Stimulated activated CD4-positive, alpha-beta T cell treated with anti-CD3 and anti-CD28 coated beads, TNF-alpha, amount 100 ng/mL, for 1 hour (primary cell): ENCODE measurements at places on chromosomes 7 and 10.

GRCh38 chr10:98899018-98899417 lies 336.6 kb downstream of the HPSE2 start:
- no peak for DNase-seq

DNA sequence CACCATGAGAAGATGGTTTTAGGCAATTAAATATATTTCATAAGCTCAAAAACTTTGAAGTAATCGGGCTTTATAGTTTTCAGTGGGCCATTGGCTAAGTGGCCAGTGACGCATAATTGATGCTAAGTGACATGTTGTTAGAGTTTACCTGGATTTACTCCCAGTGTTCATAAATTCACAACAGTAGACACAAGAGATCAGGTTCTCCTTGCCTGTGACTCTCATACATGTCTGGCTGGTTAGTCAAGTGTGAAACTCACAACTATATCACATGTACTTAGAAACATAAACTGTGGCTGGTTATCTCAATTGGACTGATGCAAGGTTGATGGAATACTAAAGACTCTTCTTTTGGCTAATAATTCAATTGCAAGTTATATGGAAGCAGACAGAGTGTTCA lies 26.2 kb downstream of the ASB15 start:
- no peak for DNase-seq

DNA sequence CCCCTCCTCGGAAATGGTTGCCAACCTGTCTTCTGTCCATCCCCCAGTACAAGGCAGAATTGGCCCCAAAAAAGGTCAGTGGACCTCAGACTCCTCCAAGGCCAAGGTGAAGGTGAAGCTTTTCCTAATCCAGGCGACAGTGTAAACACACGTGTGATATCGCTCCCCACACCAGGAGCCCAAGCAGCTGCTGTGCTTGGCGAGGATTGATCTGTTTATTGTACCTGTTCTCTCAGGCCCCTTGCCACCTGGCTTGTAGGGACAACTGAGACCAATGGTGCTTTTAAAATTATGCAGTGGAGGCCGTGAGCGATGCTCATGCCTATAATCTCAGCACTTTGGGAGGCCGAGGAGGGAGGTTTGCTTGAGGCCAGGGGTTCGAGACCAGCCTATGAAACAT lies 66.1 kb upstream of the GTF2IRD1 start:
- DNase-seq = no peak

DNA sequence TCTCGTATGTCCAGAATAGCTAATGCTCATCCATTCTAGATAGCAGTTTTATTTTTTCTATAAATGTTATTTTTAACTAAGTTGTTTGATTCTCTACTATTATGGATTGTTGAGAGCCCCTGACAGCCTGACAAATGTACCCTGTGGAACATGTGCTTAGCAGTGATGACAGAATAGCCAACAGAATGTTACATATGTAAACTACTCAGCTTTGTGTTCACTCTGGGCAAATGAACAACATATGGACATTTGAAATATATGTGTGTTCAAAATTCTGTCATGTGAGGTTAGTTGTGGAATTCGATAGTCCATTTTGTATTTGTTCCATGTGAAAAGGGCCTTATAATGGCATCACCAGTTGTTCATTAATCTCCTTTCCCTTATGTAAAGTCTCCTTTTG lies 199.7 kb downstream of the EXOC4 start:
- DNase-seq = no peak

GRCh38 chr10:101358706-101359300 lies 4.8 kb downstream of the BTRC start:
- no peak for DNase-seq

GRCh38 chr7:128409596-128410450 lies at the start of gene IMPDH1:
Gene IMPDH1 (minus strand): TSS chr7:128409982. CDS start chr7:128409901, 81 bp downstream.
- peak; percentile 91 for DNase-seq

DNA sequence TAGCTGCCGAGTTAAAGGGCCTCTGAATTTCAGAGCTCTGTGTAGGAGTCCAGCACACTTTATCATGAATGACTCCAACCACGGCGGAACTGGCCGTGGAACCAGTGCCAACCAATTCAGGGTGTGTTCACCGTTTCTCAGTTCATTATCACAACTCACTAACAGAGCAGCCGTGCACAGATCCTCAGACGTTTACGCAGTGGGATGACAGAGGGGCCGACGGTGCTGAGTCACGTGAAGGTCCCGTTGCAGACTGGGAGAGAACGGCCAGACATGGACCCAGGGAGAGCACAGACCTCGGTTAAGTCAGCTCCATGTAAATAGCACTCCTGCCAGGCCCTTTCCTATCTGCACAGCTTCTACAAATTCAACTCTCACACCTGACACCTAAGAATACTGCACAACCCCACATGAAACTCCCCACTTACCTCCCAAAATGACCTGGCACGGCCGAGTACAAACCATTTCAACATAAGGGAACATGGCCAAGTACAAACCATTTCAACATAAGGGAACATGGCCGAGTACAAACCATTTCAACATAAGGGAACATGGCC lies 95.5 kb downstream of the DIP2C start:
- no peak for DNase-seq

DNA sequence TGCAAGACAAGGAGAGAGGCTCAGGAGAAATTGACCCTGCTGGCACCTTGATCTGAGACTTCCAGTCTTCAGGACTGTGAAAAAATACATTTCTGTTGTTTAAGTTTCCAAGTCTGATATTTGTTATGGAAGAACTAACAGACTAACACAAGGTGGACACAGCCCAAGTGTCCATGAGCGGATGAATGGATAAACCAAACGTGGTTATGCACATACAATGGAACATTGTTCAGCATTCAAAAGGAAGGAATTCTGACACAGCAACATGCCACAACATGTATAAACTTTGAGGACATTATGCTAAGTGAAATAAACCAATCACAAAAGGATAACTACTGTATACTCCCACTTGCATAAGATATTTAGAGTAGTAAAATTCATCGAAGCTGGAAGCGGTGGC lies 76.5 kb downstream of the FAM13C start:
- DNase-seq = no peak

GRCh38 chr7:128420773-128421172 lies 11.0 kb upstream of the IMPDH1 start:
- no peak for DNase-seq

GRCh38 chr10:130300608-130301020 lies 164.4 kb downstream of the GLRX3 start:
- DNase-seq = no peak

DNA sequence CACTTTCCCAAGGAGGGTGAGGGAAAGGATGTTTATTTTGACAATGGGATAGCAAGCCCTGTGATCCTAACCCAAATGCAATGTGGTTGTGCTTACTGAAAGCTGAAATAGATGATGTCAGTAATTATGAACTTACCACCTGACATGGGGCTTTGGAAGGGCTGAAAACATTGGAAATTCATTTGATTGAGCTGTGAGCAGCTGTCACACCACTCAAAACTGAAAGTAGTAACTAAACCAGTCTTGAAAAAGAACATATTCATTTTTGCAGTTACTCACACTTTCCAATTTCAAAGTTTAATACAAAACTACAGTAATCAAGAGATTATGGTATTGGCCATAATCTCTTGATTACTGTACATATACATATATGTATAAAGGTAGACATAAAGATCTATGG lies 155.5 kb upstream of the HPS1 start:
- no peak for DNase-seq

- DNase-seq = no peak
Measured at GRCh38 chr7:95478272-95479037, 7.3 kb upstream of the ASB4 start.

DNA sequence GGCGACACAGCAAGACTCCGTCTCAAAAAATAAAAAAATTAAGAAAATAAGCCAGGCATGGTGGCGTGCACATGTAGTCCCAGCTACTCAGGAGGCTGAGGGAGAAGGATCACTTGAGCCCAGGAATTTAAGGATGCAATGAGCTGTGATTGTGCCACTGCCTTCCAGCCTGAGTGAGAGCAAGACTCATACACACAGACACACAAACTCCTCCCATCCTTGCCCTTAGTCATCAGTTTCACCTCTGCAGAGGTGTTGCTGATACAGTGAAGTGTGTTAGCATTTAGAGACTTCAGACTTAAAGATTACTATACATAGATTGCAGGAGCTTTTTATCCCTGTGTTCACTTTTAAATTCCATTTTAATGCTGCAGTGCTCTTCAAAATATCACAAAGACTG lies 5.5 kb upstream of the H2AZ2 start:
- no peak for DNase-seq

DNA sequence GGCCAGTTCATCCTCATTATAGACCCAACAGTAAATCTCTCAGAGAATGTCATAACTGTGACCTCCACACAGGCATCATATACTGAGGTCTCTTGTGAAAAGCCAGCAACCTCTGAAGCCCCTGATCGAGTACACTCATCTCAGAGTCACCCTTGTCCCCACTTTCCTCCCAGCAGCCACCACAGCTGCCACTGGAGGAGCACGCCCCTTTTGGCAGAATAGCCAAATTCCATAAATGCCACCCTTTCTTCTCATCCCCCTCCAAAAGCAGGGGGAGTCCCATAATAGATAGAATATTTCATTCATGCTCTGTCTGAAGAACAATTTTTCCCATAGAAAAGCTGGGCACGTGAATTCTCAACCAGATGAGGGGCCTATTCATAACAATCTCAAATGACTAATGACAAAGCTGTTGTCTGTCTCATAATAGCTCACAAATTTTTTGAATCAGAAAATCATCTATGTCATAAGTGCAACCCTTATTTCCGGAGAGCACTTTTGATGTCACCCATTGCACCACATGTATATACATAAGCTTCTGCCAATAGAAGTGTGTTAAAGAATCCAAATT lies 47.4 kb downstream of the SGMS1 start:
- DNase-seq = no peak

DNA sequence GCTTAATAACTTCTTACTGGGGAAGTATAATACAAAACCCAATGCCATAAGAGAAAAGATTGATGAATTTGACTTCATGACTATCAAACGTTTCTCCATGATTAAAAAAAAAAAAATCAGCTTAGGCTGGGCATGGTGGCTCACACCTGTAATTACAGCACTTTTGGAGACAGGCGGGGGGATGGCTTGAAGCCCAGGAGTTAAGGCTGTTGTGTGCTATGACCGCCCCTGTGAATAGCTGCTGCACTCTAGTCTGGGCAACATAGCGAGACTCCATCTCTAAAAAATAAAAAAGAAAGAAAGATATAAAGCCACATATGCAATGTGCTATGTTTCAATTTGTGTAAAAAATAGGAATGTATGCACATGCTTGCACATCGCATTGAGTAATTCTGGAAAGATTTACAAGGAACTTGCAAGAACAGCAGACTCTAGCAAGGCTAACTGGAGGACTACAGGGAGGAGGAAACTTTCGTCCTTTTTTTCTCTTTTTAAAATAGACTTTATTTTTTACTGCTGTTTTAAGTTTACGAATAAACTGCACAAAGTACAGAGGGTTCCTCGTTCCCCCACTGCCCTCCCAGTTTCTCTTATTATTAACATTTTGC lies 10.3 kb upstream of the RARRES2 start:
- DNase-seq = no peak

GRCh38 chr10:10731366-10731765 lies 286.3 kb upstream of the CELF2 start:
- no peak for DNase-seq

DNA sequence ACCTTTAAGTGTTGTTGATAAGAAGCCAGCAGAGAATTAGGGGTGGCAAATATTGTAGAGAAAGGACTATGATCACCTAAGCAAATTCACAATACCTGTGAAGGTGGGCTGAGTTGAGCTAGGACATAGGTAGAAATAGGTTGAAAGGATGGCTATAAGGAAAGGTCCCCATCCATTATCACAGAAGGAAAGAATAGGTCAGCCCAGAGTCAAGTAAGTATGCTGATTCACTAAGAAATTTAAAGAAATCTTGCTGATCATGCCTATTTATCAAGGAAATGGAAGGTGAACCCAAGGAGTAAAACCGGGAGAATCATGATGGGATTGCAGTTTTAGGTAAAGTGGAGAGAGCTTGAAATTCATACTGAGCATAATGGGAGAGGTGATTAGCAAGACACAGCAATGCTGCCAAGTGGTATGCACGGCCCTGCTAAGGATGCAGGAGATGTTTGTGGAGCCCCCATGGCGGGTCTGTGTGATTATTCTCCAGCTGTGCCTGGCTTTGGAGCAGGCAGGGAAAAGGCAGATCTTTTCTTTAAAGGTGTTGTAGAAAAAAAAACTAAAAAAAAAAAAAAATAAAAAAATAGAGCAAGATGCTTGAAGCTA lies 399.4 kb downstream of the PLXDC2 start:
- DNase-seq = no peak
